ENCODE measurements at places on chromosomes 16 and 17.
A peak's percentile ranks its signal among the peaks of the same experiment; 100 is the strongest.

DNA sequence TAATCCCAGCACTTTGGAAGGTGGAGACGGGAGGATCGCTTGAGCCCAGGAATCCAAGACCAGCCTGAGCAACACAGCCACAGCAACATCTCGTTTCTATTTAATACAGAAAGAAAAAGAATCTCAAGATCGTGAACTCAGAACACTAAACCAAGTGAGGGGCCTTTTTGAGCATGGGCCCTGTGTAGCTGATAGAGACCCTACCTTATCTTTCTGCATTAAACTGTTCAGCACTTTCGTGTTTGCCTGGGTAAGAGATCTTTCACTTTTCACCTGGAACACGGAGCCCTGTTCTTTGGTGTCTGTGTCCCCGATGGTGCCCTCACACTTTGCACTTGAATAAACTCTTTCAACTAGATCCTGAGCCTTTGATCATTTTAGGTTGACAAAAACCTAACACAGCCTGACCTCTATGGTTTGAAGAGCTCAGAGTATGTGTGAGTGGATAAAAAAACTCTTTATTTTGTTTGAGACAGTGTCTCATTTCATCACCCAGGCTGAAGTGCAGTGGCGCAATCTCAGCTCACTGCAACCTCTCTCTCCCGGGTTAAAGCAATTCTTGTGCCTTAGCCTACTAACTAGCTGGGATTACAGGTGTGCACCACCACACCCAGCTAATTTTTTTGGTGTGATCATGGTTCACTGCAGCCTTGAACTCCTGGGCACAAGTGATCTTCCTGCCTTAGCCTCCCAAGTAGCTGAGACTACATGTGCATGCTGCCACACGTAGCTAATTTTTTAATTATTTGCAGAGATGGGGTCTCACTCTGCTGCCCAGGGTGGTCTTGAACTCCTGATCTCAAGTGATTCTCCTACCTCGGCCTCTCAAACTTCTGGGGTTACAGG is 83.8 kb upstream of the GRIN2A start:
- no peak for DNase-seq

- DNase-seq = no peak
Observed at GRCh38 chr16:79805621-79806020, 205.1 kb upstream of the MAF start.

DNA sequence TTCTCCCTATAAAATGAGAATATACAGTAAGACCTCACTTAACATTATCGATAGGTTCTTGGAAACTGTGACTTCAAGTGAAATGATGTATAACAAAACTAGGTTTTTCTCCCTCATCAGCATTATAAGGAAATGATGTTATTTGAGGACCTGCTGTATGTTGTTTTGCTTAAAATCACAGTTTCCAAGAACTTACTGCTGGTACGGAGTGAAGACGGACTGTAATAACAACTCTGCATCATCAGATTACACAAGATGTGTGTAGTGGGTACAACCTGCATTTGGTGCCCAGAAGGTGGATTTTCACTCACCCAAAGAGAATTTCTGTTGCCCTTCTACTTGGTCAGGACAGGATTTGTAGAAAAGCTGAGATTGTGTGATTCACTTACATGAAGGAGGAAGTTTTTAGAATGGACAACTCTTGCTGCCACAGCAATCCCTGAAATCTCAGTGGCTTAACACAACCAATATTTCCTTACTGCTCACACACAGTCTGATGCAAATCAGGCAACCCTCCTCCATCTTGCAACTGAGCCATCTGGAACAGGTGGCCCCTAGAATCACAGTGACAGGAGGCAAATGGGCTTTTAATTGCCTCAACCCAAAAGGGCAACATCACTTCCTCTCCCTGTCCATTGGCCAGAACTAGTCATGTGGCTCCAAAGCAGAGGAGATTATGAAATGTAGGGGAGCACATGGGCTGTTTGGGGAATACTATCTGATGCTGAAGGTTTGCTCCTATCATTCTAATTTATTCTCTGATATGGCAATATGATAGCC is 67.6 kb upstream of the CACNG5 start:
- DNase-seq = no peak

- DNase-seq = peak; percentile 76
Observed at GRCh38 chr17:35799942-35800341, 4.5 kb upstream of the MMP28 start.

DNA sequence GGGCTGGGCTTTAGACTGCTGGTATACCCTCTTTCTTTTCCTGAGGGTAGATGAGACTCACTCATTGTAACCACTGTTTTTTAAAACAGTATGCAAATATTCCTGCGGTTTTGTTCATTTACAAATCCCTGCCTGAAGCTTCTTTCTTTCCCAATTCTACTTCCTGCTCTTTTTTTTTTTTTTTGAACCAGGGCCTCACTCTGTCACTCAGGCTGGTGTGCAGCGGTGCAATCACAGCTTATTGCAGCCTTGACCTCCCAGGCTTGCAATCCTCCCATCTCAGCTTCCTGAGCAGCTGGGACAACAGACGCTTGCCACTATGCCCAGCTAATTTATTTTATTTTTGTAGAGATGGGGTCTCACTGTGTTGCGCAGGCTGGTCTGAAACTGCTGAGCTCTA is 8.0 kb upstream of the SULT1A1 start:
- DNase-seq = no peak

DNA sequence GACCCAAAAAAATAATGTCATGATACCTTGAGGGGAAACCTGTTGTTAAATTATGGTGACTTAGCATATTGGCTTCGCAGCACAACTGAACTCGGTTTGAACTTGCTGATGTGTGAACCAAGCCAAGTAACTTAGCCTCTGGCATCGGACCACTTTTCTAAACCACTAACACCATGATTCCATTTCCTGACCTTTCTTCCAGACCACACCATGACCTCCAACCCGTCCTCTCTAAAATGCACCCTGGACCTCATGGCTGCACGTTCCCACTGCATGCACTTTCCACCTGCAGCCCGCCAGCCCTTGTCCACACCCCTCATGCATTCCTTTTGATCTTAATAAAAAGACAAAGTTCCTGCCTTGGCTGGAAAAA is 29.3 kb downstream of the DYNLRB2 start:
- DNase-seq = no peak

DNA sequence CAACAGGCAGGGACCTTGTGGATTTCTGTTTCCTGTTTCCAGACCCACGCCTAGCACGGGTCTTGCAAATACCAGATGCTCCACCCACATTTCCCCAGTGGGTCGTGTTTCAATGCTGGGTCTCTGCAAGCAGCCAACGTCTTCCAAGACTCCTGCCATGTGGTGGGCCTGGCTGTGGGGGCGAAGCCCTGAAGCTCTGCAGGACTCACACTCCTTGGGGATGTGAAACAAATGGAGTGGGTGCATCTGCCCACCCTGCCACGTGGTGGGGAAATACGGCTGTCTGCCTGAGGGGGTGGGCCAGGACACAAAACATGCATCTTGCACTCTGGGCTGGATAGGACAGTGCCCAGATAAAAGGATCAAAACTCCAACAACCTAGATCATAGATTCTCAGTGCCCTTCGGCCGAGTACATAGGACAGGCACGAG is 32.6 kb downstream of the FA2H start:
- no peak for DNase-seq

DNA sequence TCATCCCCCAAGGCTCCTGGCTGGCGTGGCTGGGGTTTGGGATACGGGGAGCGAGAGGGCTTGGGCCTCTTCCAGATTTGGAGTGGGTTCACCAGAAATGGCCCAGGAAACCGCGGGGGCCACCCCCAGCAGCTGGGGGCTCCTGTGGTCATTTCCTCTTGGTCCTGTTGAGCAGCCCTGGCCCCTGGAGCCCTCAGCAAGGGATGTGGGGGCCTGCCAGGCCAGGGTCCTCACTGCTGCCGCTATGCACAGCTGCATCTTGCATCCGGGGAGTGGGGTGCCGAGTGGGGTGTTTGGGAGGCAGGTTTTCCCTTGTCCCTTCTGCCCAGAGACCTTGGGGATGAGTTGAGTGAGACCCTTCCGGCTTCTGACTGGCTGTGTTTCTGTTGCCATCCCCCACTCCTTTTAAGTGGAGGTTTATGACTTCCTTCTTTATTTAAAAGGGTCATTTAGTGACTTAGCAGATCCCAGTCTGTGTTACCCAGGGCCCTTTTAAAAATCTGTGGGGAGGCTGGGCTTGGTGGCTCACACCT is 319.8 kb downstream of the SEC14L1 start:
- DNase-seq = no peak

DNA sequence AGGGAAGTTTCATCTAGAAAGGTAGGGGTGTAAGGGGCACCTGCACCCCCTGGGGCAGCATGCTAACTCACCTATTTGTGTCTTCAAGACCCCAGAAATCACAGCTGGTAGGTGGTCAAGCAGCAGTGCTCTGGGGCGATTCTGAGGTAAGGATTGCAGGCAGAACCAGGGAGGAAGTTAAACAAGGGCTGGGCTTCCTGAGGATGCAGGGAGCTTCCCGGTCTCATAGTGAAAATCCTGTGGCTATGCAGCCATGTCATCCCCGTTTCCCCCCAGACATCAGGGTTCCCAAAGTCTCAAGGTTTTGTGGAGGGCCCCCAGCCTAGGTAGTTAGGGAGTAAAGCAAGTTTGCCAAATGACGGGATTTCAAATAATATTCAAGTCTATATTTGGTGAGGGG is 78.5 kb downstream of the C16orf78 start:
- DNase-seq = no peak

DNA sequence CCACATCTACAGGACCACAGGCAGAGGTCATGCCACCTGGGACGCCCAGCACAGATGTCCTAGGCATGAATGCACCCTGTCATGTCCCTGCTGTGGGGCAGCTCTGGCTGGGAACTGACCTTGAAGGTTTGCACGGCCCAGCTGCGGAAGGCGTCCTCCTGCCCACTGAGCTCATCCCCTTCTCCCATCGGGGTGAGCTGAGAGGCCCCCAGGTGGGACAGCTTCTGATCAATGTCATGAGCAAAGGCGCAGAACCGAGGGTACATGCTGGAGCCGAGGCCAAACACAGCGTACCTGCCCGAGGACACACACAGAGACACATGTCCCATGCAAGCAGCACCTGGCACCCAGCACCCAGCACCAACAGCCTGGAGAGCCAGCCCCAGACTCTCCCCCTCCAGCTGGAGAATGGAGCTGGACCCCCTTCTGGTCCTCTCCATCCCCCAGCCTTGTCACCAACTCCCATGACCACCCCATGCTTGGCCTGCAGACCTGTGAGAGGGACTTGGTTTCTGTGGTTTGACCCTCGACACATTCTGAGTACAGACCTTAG is 31.4 kb downstream of the NOS2 start:
- no peak for DNase-seq

GRCh38 chr16:19911204-19911603 is 26.6 kb upstream of the GPRC5B start:
- no peak for DNase-seq

GRCh38 chr17:79674506-79675412 is 56.0 kb upstream of the ENPP7 start:
- no peak for DNase-seq

- peak; percentile 77 for DNase-seq
Observed at GRCh38 chr17:3667366-3668278, 756 bp downstream of the TAX1BP3 start.

- no peak for DNase-seq
Observed at GRCh38 chr16:30874244-30874820, 19.5 kb downstream of the BCL7C start.

DNA sequence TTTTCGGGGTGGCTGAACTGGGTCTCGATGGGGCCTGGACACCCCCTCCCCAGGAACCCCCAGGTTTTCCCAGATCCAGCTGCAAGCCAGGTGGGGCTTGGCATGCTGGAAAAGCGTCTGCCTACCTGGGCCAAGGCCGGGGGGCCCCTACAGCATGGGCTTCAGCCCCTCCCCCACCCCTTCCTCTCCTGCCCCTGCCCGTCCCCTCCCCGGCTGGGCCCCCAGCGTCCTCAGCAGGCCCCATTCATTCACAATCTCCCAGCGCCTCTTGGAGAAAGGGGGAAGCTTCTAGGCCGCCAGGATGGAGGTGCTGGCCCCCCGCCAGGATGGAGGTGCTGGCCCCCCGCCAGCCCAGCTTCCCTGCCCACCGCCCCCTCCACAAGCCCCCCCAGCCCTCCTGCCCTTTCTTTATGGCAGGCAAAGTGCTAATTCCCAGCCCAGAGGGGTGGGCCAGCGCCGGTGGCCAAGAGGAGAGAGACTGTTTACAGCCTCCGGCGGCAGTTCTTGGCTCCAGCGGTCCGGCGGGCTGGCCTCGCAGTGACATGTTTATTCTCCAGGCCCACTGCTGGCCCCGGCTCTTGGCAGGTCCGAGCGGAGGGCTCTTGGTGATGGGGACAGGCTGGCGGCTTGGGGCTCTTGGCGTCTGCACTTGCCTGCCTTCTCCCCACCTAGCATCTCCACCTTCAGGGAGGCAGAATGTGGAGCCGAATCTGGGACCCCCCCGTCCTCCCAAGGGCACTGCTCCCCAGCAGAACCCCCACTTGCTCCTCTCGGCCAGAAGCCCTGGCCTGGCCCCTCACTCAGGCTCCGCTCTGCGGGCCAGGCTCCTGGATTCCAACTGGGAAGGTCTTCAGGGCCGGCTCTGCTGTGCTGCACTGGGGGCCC is 94.4 kb upstream of the CIBAR2 start:
- peak; percentile 73 for DNase-seq

- DNase-seq = no peak
Observed at GRCh38 chr17:32629563-32630190, 142.9 kb downstream of the CDK5R1 start.

- no peak for DNase-seq
Observed at GRCh38 chr17:74678541-74678940, 34.2 kb downstream of the CD300LF start.

- DNase-seq = no peak
Observed at GRCh38 chr16:27761816-27762215, 211.9 kb downstream of the KATNIP start.

DNA sequence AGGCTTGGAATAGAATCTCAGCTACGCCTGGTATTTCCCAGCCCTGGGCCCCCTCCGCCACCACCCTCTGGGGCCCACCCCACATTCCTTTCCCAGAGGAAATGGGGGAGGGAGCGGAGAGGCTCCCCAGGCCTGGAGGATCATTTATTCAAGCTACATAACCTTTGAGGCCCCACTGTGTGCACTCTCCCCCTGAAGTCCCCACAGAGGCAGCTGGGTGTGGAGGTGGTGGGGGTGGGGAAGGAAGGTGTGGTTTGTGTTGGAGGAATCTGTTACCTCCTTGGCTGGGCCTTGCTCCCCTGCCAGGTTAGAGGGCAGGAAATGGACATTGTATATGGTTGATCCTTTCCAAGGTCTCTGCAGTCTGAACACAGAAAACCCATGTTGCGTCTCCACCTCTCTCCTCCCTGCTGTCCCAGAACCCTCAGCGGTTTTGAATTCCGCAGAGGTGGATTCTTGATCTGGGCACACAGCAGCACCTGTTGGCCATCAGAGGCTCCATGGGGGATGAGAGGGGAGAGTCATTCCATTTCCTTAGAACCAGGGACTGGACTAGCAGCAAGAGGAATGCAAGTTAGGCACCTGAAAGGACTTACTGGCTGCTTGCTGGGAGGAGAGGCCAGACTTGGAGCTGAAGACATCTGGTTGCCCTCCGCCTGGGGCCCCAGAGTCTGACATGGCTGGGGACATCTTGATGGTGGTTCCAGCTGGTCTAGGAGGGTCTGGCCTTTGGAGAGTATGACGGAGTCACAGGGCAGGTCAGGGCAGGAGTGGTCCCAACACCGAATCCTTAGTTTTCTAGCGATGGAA is 23.0 kb downstream of the ARHGAP23 start:
- no peak for DNase-seq

DNA sequence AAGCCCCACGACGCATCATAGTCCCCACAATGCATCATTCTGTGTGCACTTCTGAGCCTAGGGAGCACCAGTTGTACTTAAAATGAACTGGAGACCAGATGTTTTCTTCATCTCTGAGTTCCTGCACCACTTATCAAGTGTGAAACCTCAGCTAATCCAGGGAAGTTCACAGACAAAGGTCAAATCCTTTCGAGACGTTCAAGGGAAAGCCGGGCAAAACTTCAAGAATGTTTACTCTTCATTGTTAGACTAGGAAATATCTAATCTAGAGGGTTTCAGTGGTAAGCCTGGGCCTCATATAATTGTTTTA is 4.6 kb upstream of the PMP22 start:
- DNase-seq = no peak

All from midbrain (tissue), 1 donor.